ENCODE measurements at places on chromosomes 12 and 14. TPM values are rescaled to one million over a fixed set of nuclear protein-coding genes. Genes with fewer than 3 reads are reported as not detected.
A peak's percentile ranks its signal among the peaks of the same experiment; 100 is the strongest.

DNA sequence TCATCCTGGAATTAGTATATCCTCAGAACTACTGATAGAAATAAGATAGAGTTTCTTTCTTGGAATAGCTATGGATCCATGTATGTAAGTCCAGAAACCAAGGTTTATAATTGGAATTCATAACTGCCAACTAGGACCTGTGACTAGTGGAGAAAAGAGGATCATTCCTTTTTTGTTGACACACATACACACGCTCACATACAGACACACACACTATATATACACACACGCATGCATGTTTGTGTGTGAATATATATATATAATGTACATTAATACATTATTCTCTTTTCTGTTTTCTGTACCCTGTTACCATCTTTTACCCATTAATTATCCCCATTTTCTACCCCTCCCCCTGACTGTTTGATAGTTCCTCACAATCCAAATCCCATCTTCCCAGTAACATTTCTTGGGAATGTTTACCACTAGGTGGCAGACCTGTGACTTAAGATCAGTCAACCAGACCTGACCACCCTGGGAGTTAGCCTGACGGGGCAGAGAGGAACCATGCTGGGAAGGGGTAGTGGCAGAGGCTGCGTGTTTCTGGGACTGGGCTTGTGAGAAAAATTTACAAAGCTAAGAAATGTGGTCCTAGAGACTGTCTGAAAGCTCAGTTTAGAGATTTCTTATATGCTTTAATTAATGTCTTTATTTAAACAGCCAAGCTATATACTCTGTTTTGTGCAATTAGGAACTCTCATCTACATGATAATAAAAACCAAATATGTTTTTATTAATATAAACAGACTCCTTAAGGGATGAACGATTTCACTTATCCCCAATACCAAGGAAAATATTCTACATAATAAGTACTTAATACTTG lies 308.0 kb downstream of the PPFIA2 start:
- DNase-seq = peak; percentile 54

The PTPRR gene
- polyA plus RNA-seq = 1.3 TPM

- DNase-seq = peak; percentile 20
These were observed 730 bp downstream of the CLSTN3 start for GRCh38 chr12:7130701-7131501.

The SRRM4 gene
- polyA plus RNA-seq = not detected

The SERPINA10 gene
- not detected for polyA plus RNA-seq

- DNase-seq = peak; percentile 48
These were observed 20.0 kb upstream of the TCP11L2 start for GRCh38 chr12:106282457-106283097.

The NUAK1 gene
- polyA plus RNA-seq = 39.7 TPM

GRCh38 chr14:97975962-97976361 lies 1178.8 kb downstream of the VRK1 start:
- DNase-seq = no peak

GRCh38 chr12:24573621-24574020 lies 375.3 kb downstream of the BCAT1 start:
- no peak for DNase-seq

DNA sequence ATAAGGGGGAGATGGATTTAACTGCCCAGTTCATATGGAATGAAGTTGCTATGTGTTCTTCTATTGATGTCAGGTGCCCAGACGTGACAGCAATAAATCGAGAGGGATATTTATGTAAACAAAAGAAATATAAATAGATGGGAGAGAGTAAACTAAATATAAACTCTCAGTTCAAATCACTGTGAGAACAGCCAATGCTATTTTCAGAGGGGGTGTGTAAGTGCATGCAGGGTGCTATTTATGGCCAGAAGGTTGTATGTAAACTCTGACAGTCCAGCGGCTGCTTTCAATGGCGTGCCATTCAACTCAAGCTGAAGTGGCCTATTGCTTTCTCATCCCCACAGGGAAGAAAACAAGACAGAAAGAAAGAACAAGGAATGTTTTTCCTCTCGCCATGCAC lies 127.2 kb downstream of the KCNA5 start:
- DNase-seq = no peak

The GALNT8 gene
- polyA plus RNA-seq = 0.03 TPM

DNA sequence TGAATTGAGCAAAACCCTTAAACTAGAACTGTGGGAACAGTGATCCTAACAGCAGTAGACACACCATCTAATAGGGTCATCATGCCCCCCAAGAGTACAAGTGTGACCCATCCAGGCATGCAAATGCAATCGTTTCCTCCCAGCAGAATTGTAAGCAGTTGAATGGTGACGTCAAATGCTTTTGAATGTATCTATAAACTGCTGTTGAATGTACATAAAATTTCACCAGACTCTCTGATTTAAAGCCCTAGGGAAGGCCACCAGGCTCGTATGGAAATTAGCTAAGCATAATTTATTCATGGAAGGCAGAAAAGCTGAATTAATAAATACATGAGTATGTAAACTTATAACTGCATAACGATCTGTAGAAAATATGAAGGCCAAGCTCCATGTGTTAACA lies 482.9 kb downstream of the EGLN3 start:
- DNase-seq = no peak

The KSR2 gene
- 1.7 TPM for polyA plus RNA-seq

DNA sequence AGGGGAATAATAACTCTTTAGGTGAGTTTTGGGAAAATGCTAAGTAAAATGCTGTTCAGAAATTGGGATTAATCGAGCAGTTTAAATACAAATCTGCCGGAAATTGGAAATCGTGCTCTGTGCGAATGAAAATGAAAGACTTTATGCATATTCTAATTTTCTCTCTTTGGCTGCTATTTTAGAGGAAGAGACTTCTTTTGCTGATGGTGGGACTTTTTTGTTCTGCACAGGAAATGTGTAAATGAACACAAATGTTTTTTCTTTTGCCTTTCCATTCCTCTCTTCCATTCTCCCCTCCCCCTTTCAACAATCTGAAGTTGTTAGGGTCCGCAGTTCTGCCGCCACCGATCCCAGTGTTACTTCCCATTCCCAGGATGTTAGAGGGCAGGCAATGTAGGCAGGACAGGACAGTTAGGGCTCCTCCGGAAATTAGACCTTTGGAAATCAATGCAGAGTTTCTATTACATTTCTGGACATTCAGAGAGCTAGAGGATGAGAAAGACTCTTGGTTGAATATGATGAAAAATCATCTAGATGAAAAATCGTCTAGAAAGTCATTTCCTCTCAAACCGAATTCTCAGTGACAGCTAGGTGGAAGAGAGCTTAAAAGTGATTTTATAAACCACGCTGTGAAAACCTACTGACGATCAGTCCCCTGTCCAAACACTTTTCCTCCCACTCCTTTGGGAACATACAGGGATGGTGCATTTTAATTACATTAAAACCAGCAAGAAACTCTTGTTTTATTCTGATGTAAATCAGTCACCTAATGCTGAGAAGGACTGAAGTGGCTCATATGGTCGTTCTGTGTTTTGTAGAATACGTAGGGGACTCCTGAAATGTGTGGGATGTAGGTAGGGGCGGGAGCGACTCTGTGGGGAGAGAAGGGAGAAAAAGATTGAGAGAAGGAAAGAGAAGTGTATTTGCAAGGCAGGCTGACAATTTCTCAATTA lies 17.8 kb downstream of the FOXG1 start:
- no peak for DNase-seq

DNA sequence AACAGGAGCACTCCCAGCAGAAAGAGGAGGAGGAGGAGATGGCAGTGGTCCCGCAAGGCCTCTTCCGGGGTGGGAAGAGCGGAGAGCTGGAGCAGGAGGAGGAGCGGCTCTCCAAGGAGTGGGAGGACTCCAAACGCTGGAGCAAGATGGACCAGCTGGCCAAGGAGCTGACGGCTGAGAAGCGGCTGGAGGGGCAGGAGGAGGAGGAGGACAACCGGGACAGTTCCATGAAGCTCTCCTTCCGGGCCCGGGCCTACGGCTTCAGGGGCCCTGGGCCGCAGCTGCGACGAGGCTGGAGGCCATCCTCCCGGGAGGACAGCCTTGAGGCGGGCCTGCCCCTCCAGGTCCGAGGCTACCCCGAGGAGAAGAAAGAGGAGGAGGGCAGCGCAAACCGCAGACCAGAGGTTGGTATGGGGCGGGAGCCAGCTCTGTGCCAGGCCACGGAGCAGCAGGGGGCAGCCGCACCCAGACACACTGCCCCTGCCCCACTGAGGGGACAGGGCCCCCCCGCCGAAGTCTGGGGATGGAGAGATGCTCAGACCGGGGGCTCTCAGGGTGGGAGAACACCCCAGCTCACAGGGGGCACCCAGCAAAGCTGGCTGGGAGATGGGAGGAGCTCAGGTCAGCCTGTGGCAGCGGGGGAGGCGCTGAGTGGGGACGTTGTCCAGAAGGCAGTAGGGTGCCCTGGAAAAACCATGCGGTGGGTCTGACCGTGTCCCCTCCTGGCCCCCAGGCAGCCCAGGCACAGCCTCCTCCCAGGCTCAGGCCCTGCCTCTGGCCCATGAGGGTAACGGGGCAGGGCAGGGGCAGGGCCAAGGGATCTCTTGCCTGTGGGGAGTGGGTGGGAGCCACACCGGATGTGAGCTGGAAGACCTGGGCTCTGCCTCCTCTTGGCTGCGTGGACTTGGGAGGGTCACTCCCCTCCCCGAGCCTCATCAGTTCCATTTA lies 9.8 kb downstream of the CHGA start:
- DNase-seq = no peak

The SLC10A1 gene
- not detected for polyA plus RNA-seq

- DNase-seq = no peak
These were observed 1.5 kb upstream of the CDKL1 start for GRCh38 chr14:50398189-50398580.

The ATL1 gene
- polyA plus RNA-seq = 1.4 TPM

GRCh38 chr14:74412753-74413152 lies 13.3 kb downstream of the SYNDIG1L start:
- DNase-seq = no peak

DNA sequence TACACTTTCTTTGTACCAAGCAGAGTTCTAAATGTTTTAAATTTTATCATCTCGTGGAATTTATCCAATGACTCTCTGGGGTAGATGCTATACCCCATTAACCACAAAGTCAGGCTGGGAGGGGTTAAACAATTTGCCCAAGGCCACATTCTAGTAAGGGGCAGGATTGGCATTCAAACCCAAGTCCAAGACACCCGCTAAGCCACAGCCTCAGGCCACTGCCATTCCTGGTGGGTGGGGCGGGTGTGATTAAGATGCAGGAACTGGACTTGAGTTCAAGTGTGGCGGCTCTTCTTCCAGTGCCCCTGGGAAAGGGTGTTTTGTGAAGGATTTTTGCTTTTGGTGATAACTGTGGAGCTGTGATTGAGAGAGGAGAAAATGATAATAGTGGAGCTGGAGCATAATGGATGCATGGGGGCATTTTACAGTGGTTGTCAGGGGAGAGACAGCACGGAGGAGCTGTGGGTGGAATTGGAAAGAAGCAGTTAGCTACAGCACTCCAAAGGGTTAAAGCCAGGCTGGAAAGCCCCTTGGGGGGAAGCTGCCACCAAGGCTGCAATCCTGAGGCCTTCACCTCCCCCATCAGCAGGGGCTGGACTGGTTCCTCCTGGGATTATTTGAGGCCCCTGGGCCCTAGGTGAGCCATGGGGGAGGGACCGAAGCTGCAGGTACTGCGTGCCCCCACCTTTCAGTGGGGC lies 1.0 kb upstream of the VRTN start:
- DNase-seq = no peak

- DNase-seq = peak; percentile 47
These were observed 69.9 kb upstream of the MON2 start for GRCh38 chr12:62396750-62397149.

The EPYC gene
- polyA plus RNA-seq = 0.06 TPM

DNA sequence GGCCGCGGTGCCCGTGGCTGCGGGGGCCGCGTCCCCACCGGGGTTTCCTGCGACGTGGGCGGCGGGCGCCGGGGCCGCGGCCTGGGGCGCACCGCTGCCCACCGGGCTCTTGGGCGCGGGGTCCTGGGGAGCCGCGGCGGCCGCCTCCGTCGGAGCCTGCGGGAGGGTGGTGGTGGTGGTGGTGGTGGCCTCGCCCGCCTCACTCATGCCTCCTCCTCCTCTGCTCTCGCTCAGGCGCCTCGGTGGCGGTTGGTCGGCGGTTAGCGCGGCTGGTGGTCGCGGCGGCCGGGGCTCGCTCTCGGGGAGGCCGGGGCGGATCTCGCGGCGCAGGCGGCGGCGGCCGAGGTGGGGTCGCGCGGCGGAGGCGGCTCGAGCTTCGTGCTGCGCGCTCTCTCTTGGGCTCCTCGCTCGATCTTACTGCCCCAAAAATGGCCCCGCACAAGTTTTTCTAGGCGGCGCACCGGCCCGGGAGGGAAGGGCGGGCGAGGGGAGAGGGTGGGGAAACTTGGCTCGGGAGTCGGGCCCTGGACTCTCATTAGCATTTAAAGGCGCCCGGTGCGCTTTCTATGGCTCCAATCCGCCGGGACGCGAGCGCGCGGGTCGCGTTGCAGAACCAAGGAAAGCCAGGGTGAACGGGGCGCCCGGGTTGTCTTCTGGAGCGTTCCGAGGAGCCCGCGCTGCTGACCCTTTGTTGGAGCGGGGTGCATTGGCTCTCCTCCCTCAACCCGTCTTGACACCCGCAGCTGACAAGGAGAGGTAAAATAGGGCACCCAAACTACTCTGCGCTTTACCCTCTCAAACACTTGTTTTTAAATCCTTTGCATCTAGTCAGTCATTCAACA lies at the start of gene YBX3:
YBX3 (minus strand) TSS at position 419 of the 842 bp plus-strand sequence; CDS start at position 207, 212 bp downstream.
- peak; percentile 84 for DNase-seq

- DNase-seq = peak; percentile 76
These were observed 17.4 kb upstream of the FLVCR2 start for GRCh38 chr14:75561013-75561432.

The NGB gene
- not detected for polyA plus RNA-seq

- no peak for DNase-seq
These were observed 6.7 kb downstream of the LRTM2 start for GRCh38 chr12:1826867-1827705.

- no peak for DNase-seq
These were observed 148.2 kb downstream of the TMEM30B start for GRCh38 chr14:61132894-61133293.

GRCh38 chr14:91409928-91410718 lies 7.5 kb downstream of the CCDC88C start:
- no peak for DNase-seq

The MDGA2 gene
- not detected for polyA plus RNA-seq

GRCh38 chr12:104480826-104481440 lies 24.2 kb downstream of the CHST11 start:
- peak; percentile 80 for DNase-seq

The HCAR2 gene
- polyA plus RNA-seq = not detected

The KRT75 gene
- not detected for polyA plus RNA-seq

GRCh38 chr12:1978078-1978862 lies 26.0 kb downstream of the DCP1B start:
- no peak for DNase-seq

The CLEC14A gene
- polyA plus RNA-seq = 569 TPM

The AKAP6 gene
- 0.03 TPM for polyA plus RNA-seq

GRCh38 chr12:120784804-120785203 lies 59.2 kb downstream of the ACADS start:
- DNase-seq = no peak

Data from endothelial cell of umbilical vein (primary cell).